Heart right ventricle (tissue), 16 donors: ENCODE measurements at places on chromosomes 6 and 20. TPM values are rescaled to one million over a fixed set of nuclear protein-coding genes. Genes with fewer than 3 reads are reported as not detected.

- no peak for DNase-seq
These were observed 15.2 kb downstream of the FAM210B start for GRCh38 chr20:56373942-56374341.

DNA sequence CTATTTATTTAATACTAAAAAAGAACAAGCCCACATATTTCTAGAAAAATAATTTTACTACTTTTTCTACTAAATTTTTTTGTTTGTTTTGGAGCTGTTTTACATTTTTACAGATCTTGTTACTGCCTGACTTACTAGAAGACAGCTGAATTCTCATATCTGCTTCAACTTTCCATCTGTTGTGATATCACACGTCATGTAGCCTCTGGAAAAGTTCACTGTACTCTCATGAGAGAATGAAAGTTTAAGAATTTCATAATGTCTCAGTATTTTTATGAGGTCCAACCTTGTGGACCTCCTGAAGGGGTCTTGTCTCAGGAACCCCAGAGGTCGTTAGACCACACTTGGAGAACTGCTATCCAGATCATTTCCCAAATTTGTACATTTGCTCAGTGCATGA lies 81.7 kb upstream of the MTHFD1L start:
- no peak for DNase-seq

DNA sequence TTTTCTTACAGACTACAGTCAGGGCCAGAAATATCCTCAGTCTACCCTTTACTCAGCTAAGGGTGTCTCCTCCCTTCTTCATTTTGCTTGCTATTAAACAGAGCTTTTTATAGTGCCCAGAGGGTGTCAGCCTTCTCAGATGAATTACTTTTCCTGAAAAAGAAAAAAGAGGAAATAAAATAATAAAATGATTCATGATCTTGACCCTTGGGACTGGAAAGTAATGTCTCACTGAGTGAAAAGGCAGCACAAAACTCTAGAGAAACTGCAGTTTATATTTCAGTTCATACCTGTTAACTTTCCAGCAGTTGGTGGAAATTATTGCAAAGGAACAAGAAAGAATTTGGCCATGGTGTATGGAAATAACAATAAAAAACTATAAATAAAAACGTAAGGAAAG lies 170.6 kb downstream of the IBTK start:
- no peak for DNase-seq

DNA sequence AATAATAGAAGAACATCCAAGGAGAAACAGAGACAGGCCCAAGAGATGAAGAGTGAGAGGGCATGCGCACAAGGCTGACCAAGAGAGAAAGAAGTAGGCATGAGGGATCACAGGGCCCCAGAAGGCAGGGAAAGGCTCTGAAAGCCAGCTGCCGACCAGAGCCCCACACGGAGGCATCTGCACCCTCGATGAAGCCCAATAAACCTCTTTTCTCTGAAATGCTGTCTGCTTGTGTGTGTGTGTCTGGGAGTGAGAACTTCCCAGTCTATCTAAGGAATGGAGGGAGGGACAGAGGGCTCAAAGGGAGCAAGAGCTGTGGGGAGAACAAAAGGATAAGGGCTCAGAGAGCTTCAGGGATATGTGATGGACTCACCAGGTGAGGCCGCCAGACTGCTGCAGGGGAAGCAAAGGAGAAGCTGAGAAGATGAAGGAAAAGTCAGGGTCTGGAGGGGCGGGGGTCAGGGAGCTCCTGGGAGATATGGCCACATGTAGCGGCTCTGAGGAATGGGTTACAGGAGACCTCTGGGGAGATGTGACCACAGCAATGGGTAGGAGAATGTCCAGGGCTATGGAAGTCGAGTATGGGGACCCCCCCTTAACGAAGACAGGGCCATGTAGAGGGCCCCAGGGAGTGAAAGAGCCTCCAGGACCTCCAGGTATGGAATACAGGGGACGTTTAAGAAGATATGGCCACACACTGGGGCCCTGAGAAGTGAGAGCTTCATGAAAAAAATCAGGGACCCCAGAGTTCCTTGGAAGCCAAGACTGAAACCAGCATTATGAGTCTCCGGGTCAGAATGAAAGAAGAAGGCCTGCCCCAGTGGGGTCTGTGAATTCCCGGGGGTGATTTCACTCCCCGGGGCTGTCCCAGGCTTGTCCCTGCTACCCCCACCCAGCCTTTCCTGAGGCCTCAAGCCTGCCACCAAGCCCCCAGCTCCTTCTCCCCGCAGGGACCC lies 981 bp upstream of the TNF start:
- DNase-seq = no peak

DNA sequence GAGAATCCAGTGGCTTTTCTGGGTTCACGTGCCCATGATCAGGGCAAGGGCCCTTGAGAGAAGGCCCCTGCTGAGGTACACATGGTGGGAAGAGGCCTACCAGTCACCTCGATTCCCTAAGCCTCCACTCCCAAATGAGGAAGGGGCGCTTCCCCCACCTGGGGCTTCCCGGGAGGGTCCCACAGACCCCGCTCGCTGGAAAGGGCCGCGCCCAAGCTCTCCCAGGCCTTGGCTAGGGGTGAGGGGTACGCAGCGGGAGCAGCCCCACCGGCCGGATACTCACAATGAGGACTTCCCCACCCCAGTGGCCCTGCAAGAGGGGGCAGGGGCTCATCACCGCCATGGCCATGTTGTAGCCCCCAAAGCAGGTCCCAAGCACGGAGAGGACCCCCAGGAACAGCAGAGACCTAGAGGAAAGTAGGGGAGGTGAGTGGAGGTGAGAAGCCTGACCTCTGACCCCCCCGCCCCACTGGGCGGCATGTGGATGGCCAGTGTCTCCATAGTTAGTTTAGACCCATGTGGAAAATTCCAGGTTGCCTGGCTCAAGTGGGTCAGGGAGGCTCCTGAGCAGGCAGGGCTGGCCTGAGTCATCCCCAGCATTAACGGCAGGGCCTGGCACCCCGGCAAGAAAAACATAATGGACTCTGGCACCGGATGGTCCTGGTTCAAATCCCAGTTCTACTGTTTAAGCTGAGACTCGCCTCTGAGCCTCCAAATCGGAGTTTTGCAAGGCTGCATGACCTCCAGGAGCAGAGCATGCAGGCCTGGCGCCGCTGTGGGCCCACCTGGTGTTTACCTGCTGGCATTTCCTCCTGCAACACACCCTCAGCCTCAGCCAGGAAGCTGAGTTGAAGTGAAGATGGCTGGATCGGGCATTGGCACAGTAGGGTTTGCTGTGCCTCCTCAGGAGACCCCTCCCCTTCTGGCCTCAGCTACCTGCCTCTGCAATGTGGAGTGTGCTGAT lies 6.6 kb downstream of the SLC52A3 start:
- DNase-seq = no peak

GRCh38 chr6:77482981-77483380 lies 19.7 kb upstream of the HTR1B start:
- DNase-seq = no peak

- DNase-seq = no peak
These were observed 196.1 kb downstream of the LY86 start for GRCh38 chr6:6784514-6785162.

GRCh38 chr6:43130429-43130828 lies 40.6 kb upstream of the SRF start:
- no peak for DNase-seq

GRCh38 chr6:159249752-159250151 lies 80.6 kb downstream of the FNDC1 start:
- DNase-seq = no peak

DNA sequence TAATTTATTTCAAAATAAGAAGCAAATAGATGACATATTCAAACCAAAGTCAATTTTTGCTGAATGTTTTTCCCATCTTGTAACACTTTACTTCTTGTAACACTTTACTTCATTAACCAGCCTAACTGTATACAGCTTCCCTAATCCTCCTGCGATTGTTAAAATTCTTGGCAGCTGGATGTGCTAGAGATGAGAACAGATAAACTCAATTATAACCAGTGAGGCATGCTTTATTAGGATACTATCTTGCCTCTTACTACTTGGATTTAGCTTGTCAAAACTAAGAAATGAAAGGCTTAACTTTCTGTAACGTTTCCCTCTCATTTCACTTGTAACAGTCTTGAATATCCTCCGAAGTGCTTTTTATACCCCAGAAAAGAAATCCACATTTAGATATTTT lies 94.1 kb upstream of the BMP5 start:
- no peak for DNase-seq

- no peak for DNase-seq
These were observed 37.1 kb upstream of the KCNK5 start for GRCh38 chr6:39266375-39266774.

GRCh38 chr20:52614051-52614863 lies 357.9 kb upstream of the TSHZ2 start:
- DNase-seq = no peak

Gene CTSZ
- total RNA-seq = 140 TPM

Gene ASIP
- total RNA-seq = 13.5 TPM

Gene PRDM1
- total RNA-seq = 2.2 TPM

Gene ULBP3
- total RNA-seq = 1.5 TPM

Gene KIFC1
- 0.30 TPM for total RNA-seq

Gene ACTL10
- 0.18 TPM for total RNA-seq

Gene SLC17A9
- 0.66 TPM for total RNA-seq

Gene SCUBE3
- 9.2 TPM for total RNA-seq

Gene VWA7
- total RNA-seq = 12.7 TPM
